ENCODE measurements at places on chromosomes 3 and 15.

DNA sequence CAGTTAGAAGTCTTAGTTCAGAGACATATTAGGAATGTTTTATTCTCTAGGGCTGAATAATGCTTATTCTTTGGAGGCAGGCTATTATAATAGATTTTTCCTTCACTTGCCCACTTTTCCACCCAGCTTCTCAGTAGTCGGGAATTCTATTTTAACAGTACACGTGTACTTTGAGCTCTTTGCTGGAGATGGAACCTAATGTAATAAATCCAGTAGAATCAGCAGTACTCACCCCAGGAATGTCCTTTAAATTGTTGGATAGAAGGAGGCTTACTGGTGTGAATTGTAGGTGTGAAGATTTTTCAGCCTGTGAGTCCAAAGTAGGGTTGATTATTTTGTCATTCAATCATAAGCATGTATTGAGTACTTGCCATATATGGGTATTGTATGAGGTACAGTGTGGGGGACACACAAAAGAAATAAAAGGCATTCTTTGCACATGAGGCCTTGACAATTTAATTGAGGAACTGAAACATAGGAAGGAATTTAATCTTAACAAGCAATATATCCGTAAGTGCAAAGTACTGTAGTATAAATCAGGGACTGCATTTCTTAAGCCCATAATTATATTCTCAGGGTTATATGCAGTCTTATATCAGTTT is 29.5 kb upstream of the MGA start:
- DNase-seq, result no peak

- DNase-seq, result no peak
Measured at GRCh38 chr3:57079474-57079831, 19.0 kb downstream of the SPATA12 start.

DNA sequence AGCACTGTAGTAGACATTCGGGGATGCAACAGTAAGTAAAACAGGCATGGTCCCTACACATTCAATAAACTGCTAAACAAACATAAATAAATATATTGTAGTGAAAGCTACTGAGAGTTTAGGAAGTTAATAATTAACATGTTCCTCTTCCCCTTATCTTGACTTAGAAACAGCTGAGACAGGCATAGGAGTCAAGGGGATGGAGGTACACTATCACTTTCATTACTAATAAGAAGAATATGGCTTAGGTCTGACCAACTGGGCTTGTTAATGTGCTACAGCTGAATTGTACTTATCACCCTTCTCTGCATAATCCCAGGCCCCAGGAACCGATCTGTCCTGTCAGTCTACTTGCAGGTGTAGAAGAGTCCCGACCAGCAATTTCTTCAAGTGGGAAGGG is 116.3 kb upstream of the DAZL start:
- no peak for DNase-seq

- no peak for DNase-seq
Measured at GRCh38 chr3:28476194-28476593, 127.6 kb upstream of the AZI2 start.

DNA sequence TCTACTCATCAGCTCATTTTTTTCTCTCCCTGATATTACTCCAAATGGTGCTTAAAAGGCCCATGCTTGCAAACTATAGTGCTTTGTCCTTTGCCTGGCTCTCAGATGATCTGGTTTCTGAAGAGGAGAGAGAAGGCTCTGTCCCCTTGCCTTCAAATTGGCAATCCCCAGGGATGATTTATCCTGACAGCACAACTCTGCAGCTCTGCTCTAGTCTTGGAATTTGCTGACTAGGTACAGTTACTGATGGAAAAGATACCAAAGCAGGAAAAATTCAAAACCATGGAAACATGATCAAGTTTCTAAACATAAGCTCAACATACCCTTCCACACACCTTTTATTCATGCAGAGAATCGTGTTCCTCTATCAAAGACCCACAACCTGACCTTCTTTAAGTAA is 106.7 kb upstream of the CADPS start:
- no peak for DNase-seq

DNA sequence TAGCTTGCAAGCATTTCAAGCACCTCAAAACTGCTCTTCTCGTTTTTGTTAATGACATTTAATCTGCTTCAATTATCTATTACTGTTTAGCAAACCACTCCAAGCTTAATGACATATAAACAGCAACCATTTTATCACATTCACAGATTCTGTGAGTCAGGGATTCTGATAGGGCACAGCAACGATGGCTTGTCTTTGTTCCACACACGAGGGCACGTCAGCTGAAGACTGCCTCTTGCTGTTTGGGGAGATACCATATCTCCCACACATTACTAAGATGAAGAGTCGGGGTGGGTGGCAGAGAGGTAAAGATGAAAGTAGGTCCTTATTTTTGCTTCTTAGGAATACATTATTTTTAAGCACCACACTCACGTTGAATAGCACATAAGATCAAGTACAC is 19.3 kb downstream of the CPOX start:
- DNase-seq, result no peak
